ENCODE measurements at places on chromosomes 7 and 10.

DNA sequence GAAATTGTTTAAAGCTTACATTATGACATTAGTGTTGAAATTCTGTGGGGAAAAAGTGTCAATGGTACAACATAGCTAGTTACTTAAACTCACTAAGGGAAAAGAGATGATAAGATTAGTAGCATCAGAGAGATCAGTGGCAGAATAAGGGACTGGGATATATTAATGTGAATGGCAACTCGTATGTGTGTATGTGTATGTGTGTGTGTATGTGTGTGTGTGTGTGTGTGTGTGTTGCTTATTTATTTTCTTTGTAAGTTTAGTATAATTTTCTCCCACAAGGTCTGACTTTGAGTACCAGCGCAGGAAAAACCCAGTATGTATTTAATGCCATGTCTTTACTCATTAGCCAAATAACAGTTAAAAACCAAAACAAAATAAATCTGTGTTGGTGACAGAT is 256.1 kb downstream of the ARHGAP21 start:
- DNase-seq, result no peak

DNA sequence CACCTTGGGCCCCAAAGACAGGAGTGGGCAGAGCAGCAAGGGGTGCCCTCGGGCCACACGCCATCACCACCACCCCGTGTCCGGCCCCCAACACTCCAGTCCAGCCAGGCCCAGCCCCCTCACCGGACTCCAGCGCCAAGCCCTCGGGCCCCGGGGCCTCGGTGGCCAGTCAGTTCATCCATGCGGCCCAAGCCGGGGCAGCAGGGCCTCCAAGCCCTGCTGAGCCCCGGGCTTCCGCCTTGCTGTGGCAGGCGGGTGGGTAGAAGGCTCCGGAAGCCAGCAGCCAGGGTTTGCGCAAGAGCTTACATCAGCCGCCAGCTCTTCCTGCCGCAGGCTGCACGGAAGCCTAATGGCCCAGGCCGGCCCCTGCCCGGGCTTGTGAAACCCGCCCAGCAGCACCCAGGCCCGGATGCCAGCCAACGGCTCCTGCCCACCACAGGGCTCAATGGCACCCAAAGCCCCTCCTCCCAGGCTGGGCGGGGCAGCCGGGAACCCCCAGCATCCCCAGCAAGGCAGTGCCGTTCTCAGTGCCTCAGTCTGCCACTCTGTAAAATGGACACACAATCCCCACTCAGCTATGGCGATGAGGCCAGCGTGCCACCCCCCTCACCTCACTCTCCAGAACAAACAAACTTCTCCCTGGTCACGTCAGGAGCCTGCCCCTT is 26.5 kb downstream of the TNRC18 start:
- peak; percentile 81 for DNase-seq

GRCh38 chr10:86900955-86901354 is 56.5 kb downstream of the MMRN2 start:
- DNase-seq, result no peak

- no peak for DNase-seq
Observed at GRCh38 chr7:90999989-91000979, 263.9 kb upstream of the FZD1 start.

- DNase-seq, result no peak
Observed at GRCh38 chr10:30821261-30821993, 191.9 kb upstream of the LYZL2 start.

DNA sequence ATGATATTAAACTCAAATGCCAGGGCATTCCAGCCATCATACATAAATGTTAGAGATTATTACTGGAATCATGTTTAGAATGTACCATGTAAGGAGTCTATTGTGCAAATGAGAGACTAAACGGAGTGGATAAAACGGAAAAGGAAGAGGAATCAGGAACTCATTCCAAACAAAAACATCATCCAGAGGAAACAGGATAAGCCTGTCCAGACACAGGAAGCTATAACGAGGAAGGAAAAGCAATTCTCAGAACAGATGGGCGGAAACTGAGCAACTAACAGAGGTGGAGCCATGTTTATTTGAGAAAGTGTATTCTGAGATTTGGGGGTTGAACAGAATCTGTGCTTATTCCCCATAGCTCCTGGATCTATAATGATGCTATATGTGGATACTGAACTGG is 52.3 kb upstream of the TRIM24 start:
- DNase-seq, result no peak

DNA sequence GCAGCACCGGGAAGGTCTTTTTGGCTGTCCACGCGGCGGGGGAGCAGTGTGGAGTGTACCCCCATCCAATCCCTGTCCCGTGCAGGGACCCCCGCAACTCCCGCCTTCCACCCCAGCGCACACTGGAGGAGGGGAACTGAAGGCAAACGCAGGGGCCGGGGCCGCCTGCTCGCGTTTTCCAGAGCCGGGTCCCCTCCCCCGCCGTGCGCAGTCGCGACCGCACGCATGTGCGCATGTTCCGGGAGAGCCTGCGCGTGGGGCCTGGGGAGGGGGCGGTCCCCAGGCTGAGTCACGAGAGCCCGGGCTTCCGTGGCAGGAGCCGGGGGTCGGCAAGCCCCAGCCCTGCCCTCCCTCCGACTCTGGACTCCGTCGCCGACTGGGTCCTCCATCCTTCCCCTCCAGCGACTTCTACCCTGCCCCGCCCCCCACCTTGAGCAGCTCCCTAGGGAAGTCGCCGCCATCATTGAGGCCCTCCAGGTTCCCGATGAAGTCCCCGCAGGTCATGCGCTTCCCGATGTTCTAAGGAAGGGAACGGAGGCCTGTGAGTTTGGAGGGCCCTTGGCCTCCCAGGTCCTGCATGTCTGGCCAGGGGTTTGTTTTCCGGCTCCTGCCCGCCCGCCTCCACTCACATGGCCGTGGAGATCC is 8.0 kb downstream of the PSD start:
- DNase-seq, result peak; percentile 59

DNA sequence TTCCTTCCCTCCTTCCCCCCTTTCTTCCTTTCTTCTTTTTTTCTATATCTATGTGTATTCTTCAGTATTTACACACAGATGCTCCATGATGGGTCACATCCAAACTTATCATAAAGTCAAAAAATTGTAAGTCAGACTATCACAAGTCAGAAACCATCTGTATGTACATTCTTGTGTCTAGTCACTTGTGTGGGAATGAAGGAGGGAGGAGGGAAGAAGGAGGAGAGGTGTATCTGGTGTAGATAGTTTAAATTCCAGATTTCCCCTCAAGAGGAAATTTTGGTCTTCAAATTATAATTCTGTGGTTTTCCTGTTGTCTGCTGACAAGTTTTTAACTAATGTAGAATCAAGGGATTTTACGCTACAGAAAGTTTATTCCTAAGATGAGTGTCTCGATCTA is 287.2 kb downstream of the ETV1 start:
- no peak for DNase-seq

DNA sequence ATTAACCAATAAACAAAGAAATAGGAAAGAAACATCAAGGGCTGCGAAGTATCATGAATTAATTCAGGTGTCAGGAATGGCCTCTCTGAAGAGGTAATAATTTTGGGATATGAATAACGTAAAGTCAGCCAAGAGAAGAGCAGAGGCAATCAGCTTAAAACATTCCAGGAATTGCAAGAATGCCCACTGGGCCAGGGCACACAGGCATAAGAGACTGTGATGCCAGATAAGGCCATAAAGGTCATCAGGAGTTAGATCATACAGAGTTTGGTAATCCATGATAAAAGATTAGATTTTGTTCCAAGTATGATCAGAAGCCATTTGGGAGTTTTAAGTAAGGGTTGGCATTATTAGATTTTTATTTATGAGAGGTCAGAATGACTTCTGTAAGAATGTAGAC is 53.2 kb upstream of the ABCB4 start:
- DNase-seq, result no peak

- no peak for DNase-seq
Observed at GRCh38 chr10:121179006-121179405, 327.8 kb downstream of the WDR11 start.

GRCh38 chr7:102082693-102083368 is 203.8 kb upstream of the SH2B2 start:
- DNase-seq, result no peak

GRCh38 chr10:5433182-5433581 is 20.8 kb downstream of the NET1 start:
- DNase-seq, result no peak

GRCh38 chr10:101683276-101683675 is 11.7 kb downstream of the FBXW4 start:
- DNase-seq, result no peak

DNA sequence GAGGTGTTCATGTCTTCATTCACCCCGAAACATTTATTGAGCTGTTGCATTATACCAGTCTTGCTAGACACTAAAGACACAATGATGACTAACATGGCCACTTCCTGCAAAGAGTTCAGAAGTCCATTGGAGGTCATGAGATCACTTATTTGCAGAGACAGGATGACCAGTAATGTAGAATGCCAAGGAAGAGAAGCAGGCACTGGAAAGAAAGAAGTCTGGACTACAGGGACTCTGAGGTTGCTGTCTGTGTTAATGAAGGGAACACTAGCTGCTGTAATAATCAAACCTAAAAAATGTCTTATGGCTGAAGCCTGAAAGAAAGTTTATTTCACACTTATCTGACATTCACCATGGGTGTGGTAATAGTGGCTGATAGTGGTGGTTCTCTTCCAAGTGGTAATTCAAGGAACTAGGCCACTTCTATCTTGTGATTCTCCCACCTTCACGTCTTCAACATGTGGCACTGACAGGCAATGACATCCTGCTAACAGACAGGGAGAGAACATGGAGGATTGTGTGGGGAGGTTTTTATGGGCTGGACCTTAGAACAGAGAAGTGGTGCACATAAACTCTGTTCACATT is 89.2 kb upstream of the MKLN1 start:
- DNase-seq, result no peak

DNA sequence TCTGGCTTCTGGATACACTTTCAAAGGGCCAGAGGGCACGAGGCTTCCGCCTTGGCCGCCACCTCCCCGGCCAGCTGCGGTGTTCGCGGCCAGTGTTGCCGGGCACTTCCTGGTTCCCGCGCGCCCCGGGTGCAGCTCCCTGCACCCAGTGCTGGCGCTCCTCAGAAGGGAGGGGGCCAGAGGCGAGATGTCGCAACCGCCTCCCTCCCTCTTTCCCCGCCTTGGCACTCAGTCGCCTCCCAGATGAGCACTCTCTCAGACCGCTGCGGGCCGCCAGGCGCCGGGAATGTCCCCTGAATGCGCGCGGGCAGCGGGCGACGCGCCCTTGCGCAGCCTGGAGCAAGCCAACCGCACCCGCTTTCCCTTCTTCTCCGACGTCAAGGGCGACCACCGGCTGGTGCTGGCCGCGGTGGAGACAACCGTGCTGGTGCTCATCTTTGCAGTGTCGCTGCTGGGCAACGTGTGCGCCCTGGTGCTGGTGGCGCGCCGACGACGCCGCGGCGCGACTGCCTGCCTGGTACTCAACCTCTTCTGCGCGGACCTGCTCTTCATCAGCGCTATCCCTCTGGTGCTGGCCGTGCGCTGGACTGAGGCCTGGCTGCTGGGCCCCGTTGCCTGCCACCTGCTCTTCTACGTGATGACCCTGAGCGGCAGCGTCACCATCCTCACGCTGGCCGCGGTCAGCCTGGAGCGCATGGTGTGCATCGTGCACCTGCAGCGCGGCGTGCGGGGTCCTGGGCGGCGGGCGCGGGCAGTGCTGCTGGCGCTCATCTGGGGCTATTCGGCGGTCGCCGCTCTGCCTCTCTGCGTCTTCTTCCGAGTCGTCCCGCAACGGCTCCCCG is at the start of gene FFAR4:
Gene FFAR4 (plus strand): TSS at position 231 of the 842 bp plus-strand sequence. CDS start 56 bp downstream, at position 287.
- no peak for DNase-seq

GRCh38 chr7:117640465-117640864 is 160.6 kb downstream of the CFTR start:
- no peak for DNase-seq

DNA sequence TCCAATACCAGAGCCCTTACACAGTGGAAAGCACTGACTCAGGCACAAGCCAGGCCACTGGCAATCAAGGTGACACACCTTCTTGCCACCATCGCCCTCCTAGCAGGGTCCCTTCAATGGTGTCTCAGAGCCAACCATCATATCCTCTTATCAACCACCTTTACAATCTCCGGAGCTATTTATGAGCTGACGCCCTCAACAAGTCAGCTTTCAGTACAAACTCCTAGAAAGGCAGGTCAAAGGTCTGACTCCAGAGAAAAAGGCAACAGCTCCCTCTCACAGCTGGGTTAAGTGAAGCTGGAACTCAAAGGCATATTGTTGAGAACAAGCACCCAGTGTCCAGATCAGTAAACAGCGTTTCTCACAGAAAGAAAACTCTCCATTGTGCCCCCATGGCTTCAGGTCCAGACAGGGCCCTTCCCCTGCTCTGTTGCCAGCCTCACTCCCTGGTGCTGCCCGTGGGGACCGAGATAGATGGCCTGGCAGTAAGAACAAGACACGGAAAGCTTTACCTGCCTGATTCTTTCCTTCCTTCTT is 2.4 kb downstream of the ZNF3 start:
- no peak for DNase-seq

Data from activated T-helper 1 cell treated with anti-CD3 and anti-CD28 coated beads, Interleukin-12 subunit alpha, Interleukin-12 subunit beta, Interleukin-2, Interleukin-4 antibody, amounts not matched to agents 30 ng/mL and 10 ng/mL and 1 ng/mL, durations not matched to agents 14 hours and 24 hours and 36 hours (primary cell).